RPMI8226 (cell line): ENCODE measurements at places on chromosomes 3 and 15.
A peak's percentile ranks its signal among the peaks of the same experiment; 100 is the strongest.

DNA sequence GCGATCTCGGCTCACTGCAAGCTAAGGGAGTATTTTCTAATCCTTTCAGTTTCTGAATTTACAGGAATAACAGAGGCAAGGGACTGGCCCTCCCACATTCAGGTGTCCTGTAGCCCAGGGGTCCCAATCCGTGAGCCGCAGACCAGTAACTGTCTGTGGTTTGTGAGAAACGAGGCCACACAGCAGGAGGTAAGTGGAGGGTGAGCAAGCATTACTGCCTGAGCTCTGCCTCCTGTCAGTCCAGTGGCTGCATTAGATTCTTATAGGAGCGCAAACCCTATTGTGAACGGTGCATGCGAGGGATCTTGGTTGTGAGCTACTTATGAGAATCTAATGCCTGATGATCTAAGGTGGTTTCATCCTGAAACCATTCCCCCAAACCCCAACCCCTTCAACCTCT is 5.0 kb upstream of the IL17RC start:
- no peak for DNase-seq

DNA sequence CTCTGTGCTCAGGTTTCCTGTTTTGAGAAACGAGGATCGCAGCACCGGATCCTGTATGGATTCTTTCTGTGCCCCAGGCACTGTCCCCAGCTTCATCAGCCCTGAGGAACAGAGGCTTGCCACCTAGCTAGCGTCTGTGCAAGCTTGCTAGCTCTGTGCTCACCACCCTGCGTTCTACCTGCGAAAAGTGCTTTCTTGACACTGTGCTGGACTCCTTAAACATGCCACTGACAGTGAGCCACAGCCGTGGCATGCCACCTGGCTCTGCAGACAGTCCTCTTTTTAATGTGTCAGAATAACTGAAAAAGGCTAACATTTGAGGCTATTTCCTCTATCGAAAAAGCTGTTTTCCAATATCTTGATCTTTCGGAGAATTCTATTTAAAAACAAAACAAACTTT is 1.4 kb downstream of the PGPEP1L start:
- DNase-seq = no peak

DNA sequence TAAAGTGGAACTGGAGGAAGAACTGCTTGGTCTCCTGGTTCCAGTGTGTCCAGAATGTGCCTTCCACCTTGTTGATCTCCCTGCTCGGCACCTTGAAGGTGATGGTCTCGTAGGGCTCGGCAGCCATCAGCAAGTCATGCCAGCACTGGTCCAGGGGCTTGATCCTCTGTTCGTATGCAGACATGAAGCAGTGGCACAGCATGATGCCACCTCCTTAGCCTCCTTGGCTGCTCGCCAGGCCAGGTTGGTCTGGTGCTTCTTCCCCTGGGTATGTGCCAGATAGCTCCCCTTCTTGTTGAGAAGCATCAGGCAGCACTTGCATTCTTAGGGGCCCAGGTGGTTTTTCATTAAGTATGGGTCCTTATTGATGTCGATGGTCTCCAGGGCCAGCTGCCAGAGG is 17.8 kb upstream of the TXNRD3 start:
- peak; percentile 65 for DNase-seq

- no peak for DNase-seq
Observed at GRCh38 chr3:168085491-168086119, 10.1 kb downstream of the GOLIM4 start.

DNA sequence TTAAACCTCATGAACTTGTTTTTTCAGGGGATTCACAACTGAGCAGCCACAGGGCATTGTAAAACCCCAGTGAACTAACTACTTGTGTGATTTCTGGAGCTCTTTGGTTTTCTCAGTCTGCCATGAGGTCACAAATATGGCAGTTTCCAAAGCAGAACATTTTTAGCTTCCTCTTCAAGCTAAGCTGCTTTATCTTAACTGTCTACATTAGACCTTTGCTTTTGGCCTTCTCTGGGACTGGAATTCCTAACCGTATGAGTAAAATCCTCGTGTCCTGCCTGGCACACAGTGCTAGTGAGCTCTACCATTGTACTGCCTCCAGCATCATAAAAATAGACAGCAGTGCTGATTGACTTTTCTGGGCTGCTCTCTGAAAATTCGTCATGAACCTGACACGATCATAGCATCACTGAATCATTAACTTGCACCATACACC is 22.1 kb downstream of the CDIN1 start:
- DNase-seq = no peak

- DNase-seq = no peak
Observed at GRCh38 chr15:49844390-49844789, 223.5 kb downstream of the DTWD1 start.

DNA sequence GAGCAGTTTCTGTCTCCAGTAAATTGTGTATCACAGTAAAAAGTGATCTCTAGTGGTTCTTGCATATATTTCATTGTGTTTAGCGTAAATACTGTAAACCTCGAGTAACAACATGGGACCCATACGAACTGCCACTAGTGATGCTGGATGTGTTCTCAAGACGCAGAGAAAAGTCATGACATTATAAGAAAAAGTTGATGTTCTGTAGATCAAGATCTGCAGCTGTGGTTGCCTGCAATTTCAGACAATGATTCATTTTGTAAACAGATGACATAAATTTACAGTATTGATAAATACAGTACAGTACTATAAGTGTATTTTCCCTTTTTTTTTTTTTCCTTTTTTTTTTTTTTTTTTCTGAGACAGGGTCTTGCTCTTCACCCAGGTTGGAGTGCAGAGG is 100.1 kb downstream of the DPH6 start:
- DNase-seq = no peak

GRCh38 chr15:74272812-74273211 is 36.7 kb downstream of the CCDC33 start:
- no peak for DNase-seq

DNA sequence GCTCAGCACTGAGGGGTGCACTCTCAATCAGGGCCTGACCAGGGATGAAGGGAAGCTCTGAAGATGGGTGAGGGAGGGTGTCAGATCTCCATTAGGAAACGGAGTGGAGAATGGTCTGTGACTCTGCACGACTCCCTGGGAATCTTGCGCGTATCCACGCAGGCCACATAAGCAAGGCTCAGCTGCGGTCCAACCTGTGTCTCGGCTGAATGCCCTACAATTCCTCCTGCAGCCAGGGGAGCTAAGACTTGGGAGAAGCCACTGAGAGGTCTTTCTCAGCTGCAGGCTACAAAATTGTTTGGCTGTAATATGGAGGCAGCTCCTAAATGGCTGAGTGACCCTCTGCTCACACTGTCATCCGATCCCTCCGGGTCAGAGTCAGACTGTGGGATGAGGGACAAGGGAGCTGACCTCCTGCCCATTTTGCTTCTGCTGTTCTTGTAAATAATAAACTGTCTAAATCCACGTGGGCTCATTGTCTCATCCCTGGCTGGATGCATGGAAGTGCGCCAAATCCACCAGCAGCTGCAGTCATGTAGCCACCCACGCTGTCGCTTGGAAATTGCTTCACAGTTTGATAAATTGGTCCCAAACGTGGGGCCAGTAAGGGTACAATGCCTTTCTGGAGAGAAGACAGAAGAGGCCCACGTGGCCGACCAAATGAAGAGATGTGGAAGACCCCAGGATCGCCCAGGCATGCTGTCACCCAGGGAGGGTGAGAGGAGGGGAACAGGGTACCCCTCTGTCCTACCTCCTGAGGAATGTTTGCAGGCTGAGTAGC is 30.5 kb downstream of the ALS2CL start:
- DNase-seq = no peak

- DNase-seq = no peak
Observed at GRCh38 chr15:71649894-71650293, 160.5 kb upstream of the NR2E3 start.

- DNase-seq = no peak
Observed at GRCh38 chr15:58918239-58918638, 15.2 kb downstream of the SLTM start.
